ENCODE measurements at places on chromosomes 5 and 9. TPM values are rescaled to one million over a fixed set of nuclear protein-coding genes. Genes with fewer than 3 reads are reported as not detected.

Gene LTC4S
- 0.32 TPM for total RNA-seq

Gene C6
- total RNA-seq = not detected

Gene PCDHGA4
- total RNA-seq = 0.08 TPM

Gene RGS7BP
- not detected for total RNA-seq

Gene INSL6
- not detected for total RNA-seq

Gene C5orf52
- not detected for total RNA-seq

Gene SLC6A3
- total RNA-seq = 0.53 TPM

Gene PRR16
- not detected for total RNA-seq

Gene SPACA9
- total RNA-seq = 4.9 TPM

Gene TMEM174
- total RNA-seq = not detected

Gene GARIN3
- not detected for total RNA-seq

Gene PCDHGA5
- 0.16 TPM for total RNA-seq

Gene QRFP
- total RNA-seq = not detected

Gene CTXN3
- not detected for total RNA-seq

Gene TXN
- 1,267 TPM for total RNA-seq

Gene SPATA31D3
- total RNA-seq = not detected

Gene AMBP
- total RNA-seq = 8.1 TPM

Gene AK1
- total RNA-seq = 83.4 TPM

Gene ZNF454
- total RNA-seq = not detected

Gene CTNND2
- total RNA-seq = not detected

Gene GLDC
- 14.1 TPM for total RNA-seq

Gene RMRP
- not detected for total RNA-seq

Gene FOXD4
- total RNA-seq = 0.44 TPM

Gene IFNE
- 1.7 TPM for total RNA-seq

Gene PCDHGC5
- 0.06 TPM for total RNA-seq

Gene CNTFR
- 0.24 TPM for total RNA-seq
